ENCODE measurements at places on chromosomes 12 and 14. TPM values are rescaled to one million over a fixed set of nuclear protein-coding genes. Genes with fewer than 3 reads are reported as not detected.

- H3K27me3 ChIP-seq = no peaks in the 10 kb centered on the region
- no peaks in the 10 kb centered on the region for H3K4me1 ChIP-seq
- no peaks in the 10 kb centered on the region for H3K36me3 ChIP-seq
- no peak overlapping the region for H3K27ac ChIP-seq
- H3K4me3 ChIP-seq = no peak overlapping the region
- no peak for DNase-seq
Measured at GRCh38 chr14:89598548-89599186, 181.6 kb upstream of the FOXN3 start.

DNA sequence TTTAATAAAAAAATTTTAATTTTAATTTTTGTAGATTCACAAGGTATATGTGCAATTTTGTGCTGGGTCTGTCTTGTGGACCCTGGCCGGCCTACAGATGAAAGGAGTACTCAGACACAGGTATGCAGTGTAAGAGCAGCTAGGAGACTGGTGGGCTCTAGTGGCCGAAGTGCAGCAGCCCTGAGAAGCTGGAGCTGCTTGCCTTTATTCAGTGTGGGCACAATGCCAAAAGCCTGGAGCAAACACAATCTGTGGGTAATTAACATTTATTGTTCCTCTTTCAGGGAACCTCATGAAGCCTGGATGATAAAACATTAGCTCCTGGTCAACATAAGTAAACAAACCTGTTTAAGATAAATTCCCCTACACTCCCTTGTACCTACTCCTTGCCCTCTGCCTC is 135.7 kb upstream of the SEL1L start:
- DNase-seq = no peak
- no peaks in the 10 kb centered on the region for H3K4me1 ChIP-seq

DNA sequence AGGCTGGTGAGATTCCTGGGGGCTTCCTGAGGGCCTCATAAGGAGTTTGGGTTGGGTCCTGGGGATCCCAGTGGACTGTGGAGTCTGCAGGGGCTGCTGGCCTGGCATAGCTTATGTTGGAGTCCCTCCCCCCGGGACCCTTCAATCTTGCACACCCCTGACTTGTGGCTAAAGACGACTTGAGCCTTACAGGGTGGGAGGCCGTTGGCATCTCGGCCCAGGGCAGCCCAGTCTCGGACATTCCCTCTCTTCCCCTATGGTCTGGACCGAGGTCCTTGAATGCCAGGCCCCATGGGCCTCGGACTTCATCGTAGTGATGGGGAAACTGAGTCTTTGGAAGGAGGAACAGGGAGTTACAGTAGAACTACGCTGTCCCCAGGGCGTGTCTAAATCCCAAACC is 12.5 kb downstream of the RTL1 start:
- H3K4me3 ChIP-seq = no peak overlapping the region
- H3K27me3 ChIP-seq = no peaks in the 10 kb centered on the region
- H3K27ac ChIP-seq = no peak overlapping the region
- no peaks in the 10 kb centered on the region for H3K36me3 ChIP-seq

DNA sequence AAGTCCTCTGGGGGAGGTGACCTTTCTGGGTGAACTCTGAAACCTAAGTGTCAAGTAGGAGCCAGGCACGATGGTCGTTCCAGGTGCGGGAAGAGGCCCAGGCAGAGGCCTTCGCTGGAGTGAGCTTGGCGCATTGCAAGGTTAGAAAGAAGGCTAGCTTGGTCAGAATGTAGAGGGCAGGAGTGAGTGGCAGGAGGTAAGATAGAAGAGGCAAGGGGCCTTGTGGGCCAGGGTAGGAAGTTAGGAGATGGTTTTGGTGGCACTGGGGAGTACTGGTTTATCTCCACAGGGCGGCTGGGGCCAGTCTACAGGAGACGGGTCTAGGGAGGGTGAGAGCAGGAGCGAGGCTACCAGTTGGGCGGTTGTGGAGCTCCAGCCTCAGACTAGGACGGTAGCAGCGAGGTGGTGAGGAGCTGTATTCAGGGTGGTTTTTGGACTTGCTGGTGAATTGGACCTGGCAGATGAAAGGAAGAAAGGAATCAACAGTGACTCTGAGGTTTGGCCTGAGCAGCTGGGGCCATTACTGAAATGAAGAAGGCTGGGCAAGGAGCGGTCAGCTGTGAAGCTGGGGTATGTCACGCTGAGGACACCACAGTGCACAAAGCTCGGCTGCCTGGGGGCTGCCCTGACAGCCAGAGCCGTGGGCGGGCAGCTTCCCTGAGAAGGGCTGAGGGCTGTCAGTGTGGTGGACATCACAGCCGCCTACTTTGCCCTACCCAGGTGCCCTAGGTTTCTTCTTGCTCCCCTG is 9.0 kb downstream of the MLXIP start:
- H3K27me3 ChIP-seq = no peaks in the 10 kb centered on the region
- no peak overlapping the region for H3K4me3 ChIP-seq
- peak; percentile 59 for DNase-seq
- no peak overlapping the region for H3K27ac ChIP-seq
- H3K36me3 ChIP-seq = peaks cover 25% of the 10 kb centered on the region

- H3K4me3 ChIP-seq = no peak overlapping the region
- H3K27ac ChIP-seq = no peak overlapping the region
- H3K27me3 ChIP-seq = peaks cover 8% of the 10 kb centered on the region
- H3K4me1 ChIP-seq = no peaks in the 10 kb centered on the region
- H3K36me3 ChIP-seq = no peaks in the 10 kb centered on the region
Measured at GRCh38 chr12:119614705-119615104, 21.1 kb downstream of the TMEM233 start.

DNA sequence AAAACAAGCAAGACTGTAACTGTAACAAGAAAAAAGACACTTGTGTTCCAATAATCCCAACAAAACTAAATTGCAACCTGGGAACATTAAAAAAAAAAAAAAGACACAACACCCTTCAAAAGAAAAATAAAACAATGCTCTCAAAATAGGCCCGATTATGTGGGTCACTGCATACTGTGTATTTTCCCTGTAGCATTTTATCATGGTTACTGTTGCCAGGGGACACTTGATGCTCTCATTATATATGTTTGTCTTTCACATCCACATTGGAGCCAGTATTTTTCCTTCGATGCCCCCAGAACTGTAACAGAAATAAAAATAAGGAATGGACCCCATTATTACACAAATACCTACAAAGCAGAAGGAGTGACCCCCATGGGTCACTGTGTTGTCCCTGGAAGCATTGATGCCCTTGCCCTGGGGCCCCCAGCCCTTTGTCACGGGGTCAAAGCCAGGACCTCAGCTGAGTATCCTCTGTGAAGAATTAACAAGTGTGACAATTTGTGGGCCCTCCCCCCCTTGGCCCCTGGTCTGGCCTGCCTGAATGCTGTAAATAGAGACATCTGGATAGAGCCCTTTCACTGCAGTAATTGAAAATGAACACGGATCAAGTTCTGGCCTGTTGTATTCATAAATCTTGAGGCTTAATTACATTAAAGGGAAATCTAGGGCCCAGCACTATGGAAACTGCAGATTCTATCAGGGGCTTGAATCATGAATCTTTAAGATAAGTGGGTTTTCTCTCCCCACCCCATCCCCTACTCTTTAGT is 72.8 kb downstream of the C12orf42 start:
- no peaks in the 10 kb centered on the region for H3K4me1 ChIP-seq
- no peaks in the 10 kb centered on the region for H3K27me3 ChIP-seq
- H3K4me3 ChIP-seq = no peak overlapping the region
- DNase-seq = no peak

GRCh38 chr12:13181375-13182070 is 15.0 kb upstream of the EMP1 start:
- no peak overlapping the region for H3K4me3 ChIP-seq
- H3K27ac ChIP-seq = no peak overlapping the region
- H3K27me3 ChIP-seq = no peaks in the 10 kb centered on the region
- DNase-seq = no peak

DNA sequence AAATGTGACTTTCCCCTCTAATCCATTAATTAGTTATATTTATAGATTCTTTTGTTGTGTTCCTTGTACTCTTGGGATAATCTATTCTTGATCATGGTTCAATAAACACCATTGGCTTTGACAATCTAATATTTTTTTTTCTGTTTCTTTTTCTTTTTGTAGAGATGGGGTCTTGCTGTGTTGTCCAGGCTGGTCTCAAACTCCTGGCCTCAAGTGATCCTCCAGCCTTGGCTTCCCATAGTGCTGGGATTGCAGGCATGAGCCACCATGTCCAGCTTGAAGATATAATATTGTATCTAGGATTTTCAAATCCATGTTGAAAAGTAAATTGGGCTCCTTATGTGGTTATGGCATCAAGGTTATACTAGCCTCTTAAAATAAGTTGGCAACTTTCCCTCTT is 6.2 kb downstream of the DNAL1 start:
- peaks cover 1% of the 10 kb centered on the region for H3K4me1 ChIP-seq
- no peaks in the 10 kb centered on the region for H3K27me3 ChIP-seq
- DNase-seq = no peak

GRCh38 chr12:87827638-87828264 is 201.4 kb downstream of the C12orf50 start:
- no peak overlapping the region for H3K27ac ChIP-seq
- H3K36me3 ChIP-seq = no peaks in the 10 kb centered on the region
- DNase-seq = no peak

DNA sequence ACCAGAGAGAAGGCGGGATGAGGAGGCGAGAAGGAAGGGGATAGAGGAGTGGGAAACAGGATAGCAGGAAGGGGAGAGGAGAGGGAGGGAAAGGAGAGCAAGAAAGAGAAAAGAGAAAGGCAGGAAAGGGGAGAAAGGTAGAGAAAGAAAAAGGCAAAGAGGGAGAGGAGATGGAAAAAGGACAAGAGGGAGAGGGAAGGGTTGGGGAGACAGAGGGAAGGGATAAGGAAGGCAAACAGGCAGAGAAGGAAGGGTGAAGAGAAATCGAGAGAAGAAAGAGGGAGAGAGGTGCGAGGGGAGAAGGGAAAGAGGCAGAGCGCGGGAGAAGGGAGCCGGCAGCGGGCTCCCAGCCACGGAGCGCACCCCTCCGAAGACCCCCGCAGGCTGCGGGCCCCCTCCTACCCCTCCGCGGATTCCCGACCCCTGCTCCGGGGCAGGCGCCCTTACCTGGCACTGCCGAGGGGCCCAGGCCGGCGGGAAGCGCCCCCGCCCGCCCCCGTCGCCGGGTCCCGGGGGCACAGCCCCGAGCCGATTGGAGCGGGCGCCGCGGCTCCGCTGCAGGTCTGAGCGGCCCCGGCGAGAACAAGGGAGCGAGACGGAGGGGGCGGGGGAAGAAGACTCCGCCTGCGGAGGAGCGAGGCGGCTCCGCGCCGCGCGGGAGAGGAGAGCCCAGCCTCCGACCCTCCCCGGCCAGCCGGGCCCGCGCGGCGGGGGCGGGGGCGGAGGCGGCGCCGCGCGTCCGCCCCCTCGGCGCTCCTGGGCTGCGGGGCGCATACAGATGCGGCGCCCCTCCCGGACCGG is at the start of gene CDH24:
TSS of gene CDH24 (minus strand) at position 565 of the 801 bp plus-strand sequence. CDS start 1,787 bp downstream, outside the sequence.
- no peaks in the 10 kb centered on the region for H3K27me3 ChIP-seq
- no peaks in the 10 kb centered on the region for H3K4me1 ChIP-seq
- H3K4me3 ChIP-seq = peak within 1 kb of the TSS; percentile 48
- H3K36me3 ChIP-seq = peaks cover 22% of the 10 kb centered on the region
- peak within 1 kb of the TSS; percentile 91 for H3K27ac ChIP-seq

DNA sequence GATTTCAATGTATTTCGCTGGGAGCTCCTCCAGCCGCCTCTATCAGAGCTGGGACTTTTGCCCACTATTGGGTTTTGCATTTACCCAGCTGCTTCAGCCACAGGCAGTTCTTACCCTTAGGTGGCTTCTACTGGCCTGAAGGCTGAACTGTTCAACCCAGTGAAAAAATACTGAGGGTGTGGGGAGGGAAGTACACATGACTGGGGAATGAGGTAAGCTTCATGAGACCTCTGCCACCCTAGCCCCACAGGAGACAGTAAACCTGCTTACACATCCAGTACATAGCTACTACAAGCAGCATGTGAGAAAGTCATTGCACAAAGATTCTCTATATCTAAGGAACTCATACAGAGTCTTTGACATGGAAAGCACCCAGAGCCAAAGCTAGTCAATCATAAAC is 411.1 kb downstream of the SYT1 start:
- H3K27ac ChIP-seq = no peak overlapping the region
- H3K4me3 ChIP-seq = no peak overlapping the region
- DNase-seq = no peak
- no peaks in the 10 kb centered on the region for H3K36me3 ChIP-seq
- no peaks in the 10 kb centered on the region for H3K4me1 ChIP-seq

- H3K27ac ChIP-seq = no peak overlapping the region
- no peak overlapping the region for H3K4me3 ChIP-seq
- H3K4me1 ChIP-seq = no peaks in the 10 kb centered on the region
- DNase-seq = no peak
- no peaks in the 10 kb centered on the region for H3K27me3 ChIP-seq
- no peaks in the 10 kb centered on the region for H3K36me3 ChIP-seq
Measured at GRCh38 chr14:66403183-66403582, 83.0 kb upstream of the CCDC196 start.

GRCh38 chr12:88445705-88446394 is 134.4 kb downstream of the KITLG start:
- no peak for DNase-seq
- H3K36me3 ChIP-seq = no peaks in the 10 kb centered on the region
- H3K4me3 ChIP-seq = no peak overlapping the region
- H3K27ac ChIP-seq = no peak overlapping the region
- H3K4me1 ChIP-seq = no peaks in the 10 kb centered on the region

DNA sequence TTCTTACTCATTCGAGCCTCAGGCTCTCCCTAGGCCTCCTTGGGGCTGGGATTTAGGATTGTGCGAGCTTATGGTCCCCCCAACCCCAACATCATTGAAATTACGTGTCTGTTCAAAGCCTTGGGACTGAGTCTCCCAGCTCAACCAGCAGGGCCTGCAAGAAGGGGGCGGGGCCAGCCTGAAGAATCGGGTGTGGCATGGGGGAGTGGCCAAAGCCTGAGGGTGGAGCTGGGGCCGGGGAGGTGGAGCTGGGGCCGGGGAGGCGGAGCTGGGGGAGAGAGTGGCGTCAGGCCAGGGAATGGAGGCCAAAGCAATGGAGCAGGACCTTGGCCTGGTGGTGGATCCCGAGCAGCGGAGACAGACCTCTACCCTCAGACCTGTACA is 24.3 kb upstream of the HSPB8 start:
- H3K4me1 ChIP-seq = no peaks in the 10 kb centered on the region
- H3K27ac ChIP-seq = no peak overlapping the region
- H3K27me3 ChIP-seq = no peaks in the 10 kb centered on the region

DNA sequence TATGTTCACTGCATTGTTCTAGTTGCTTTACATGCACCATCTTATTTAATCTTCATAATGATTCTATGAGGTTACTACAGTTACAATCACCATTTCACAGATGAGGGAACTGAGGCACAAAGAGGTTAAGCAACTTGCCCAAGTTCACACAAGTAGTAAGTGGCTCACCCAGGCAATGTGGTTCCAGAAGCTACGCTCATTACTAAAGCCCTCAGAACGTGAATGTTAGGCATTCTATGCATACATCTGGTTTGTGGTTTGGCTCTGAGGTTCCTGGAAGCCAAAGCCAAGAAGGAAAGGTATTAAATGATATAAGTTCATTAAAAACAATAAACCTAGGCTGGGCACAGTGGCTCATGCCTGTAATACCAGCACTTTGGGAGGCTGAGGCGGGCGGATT is 14.4 kb upstream of the VRTN start:
- no peaks in the 10 kb centered on the region for H3K4me1 ChIP-seq
- no peak overlapping the region for H3K27ac ChIP-seq
- H3K4me3 ChIP-seq = no peak overlapping the region
- no peaks in the 10 kb centered on the region for H3K27me3 ChIP-seq

- peak within 1 kb of the TSS; percentile 76 for H3K4me3 ChIP-seq
- peak; percentile 99 for DNase-seq
- H3K36me3 ChIP-seq = peaks cover 28% of the 10 kb centered on the region
- H3K27me3 ChIP-seq = no peaks in the 10 kb centered on the region
- H3K27ac ChIP-seq = peak within 1 kb of the TSS; percentile 88
- peaks cover 16% of the 10 kb centered on the region for H3K4me1 ChIP-seq
Measured at GRCh38 chr12:55996715-55997534, at the start of gene SUOX. SUOX (plus strand) TSS chr12:55997276; CDS start chr12:56002222, 4,946 bp downstream.

TMEM233 gene
- not detected for total RNA-seq

ACOT6 gene
- not detected for total RNA-seq

LRP1-AS gene
- total RNA-seq = not detected

SPX gene
- total RNA-seq = 0.71 TPM

All from sigmoid colon (tissue), 7 donors.